Mammary epithelial cell (primary cell): ENCODE measurements at places on chromosomes 12 and 14. TPM values are rescaled to one million over a fixed set of nuclear protein-coding genes. Genes with fewer than 3 reads are reported as not detected.
A peak's percentile ranks its signal among the peaks of the same experiment; 100 is the strongest.

TSHR gene
- not detected in 2 replicates for total RNA-seq

GRCh38 chr12:123027726-123028445 is 47.4 kb downstream of the ARL6IP4 start:
- no peak for DNase-seq

KRT6C gene
- total RNA-seq: 29.5 TPM

HPD gene
- 0.17 TPM for total RNA-seq

GRCh38 chr12:5262885-5263284 is 169.0 kb upstream of the NTF3 start:
- no peak for DNase-seq

KLRD1 gene
- total RNA-seq: not detected in 2 replicates

DNA sequence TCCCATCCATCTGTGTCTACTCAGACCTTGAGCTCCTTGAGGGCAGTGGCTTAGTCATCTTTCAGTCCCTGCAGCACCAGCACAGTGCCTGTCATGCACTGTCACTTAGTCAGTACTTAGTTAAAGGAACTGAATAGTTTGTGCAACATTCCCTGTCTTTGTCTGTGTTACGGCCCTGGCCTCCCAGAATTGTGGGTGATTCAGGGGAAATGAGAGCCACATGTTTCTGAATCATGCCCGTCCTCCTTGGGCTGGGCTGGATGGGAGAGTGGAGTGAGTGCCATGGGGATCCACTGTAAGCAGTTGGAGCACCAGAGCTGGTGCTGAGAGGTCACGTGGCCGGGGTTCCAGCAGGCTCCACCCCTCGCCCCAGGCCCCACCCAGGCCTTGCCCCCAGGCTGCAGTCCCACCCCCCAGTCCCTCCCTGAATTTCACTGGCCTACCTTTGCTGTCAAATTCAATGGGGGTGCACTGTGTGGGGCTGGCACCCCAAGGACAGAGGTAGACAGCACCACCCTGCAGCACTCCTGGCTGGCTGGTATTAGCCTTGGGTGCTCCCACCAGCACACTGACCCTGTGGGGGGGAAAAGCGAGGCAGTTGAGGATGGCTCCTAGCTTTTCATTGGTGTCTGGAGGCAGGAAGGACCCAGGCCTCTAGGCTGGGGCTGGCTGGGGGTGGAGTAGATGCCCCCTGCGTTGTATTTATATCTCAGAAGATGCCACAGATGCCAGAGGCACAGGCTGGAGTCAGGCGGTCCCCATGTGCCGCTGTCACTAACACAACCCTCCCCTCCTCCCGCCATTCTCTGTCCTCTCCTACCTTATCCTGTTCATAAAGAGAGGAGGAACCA is 7.5 kb downstream of the ITGA5 start:
- DNase-seq: peak; percentile 99
